Renal cortex interstitium (tissue), 15 donors: ENCODE measurements at places on chromosomes 4 and X. TPM values are rescaled to one million over a fixed set of nuclear protein-coding genes. Genes with fewer than 3 reads are reported as not detected.

- DNase-seq = no peak
Observed at GRCh38 chr4:2320746-2321145, 58.8 kb upstream of the MXD4 start.

DNA sequence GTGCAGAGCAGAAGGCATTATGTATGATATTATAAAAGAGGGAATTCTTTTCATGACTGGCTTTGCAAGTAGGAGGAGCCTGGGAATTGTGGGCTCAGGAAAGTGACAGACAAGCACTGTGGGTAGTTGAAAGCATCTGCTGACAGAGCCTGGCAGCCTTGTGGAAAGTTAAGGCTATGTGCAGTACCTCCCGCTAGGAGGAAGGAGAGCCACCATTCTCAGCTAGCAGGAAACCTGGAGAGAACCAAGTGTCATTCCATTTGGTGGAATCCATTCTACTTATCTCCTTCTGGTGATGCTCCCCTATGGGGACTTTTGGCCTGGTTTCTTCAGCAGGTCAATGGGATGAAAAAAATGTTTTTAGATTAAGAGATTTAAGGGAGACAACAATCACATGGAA is 81.8 kb downstream of the ASB9 start:
- DNase-seq = no peak

GRCh38 chr4:116064331-116064730 is 950.9 kb upstream of the NDST4 start:
- DNase-seq = no peak

The MAGEA9B gene
- polyA plus RNA-seq = not detected

DNA sequence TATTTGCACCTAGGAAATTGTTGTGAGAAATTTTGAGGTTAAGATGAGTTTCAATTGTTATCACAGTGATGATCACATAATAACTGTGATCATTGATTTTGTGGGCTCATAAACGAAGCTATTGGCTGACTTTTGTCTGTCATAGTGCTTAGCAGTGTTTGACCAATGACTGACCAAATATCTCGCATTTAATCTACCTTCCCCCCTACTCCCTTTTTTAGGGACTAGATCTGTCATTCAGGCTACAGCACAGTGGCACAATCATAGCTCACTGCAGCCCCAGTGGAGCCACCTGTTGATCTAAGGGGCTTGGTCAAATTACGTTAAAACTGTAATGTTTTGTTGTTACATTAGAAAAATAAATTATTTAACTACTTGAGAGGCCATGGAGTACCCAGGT is 1.5 kb downstream of the FUNDC2 start:
- DNase-seq = no peak

- DNase-seq = no peak
Observed at GRCh38 chr4:79425586-79425985, 17.6 kb upstream of the GK2 start.

- DNase-seq = no peak
Observed at GRCh38 chr4:179607003-179607402, 2164.8 kb upstream of the AGA start.

DNA sequence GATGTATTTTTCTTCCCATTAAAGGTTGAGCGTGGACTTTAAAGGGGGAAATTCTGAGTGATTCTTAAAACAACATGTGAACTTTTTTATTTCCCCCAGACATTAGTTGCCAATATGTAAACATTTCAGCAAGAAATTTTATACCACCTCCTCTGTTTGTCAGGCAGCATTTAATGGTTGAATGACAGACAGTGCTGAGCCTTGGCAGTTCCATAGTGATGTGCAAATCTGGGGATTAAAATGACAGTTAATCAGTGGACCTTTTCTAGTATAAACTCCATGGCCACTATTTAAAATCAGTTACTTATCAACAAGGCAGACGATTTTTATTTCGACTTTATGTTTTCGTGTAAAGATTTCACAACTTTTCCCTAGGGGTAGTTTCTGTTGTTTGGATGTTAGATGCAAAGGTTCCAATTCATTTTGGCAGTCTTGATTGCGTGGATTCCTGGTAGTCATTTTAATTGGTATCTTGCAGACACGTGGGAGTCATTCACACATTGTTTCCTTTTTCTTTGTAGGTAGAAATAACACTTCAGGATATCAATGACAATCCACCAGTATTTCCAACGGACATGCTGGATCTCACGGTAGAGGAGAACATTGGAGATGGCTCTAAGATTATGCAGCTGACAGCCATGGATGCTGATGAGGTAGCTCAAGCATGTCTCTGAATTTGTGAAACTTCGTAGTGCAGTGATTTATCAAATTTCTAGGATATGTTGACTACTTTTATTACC is 83.7 kb downstream of the FAT4 start:
- DNase-seq = no peak

- peak; percentile 86 for DNase-seq
Observed at GRCh38 chr4:38752941-38753806, 29.6 kb downstream of the TLR10 start.

- no peak for DNase-seq
Observed at GRCh38 chr4:135120195-135120594, 918.6 kb upstream of the PABPC4L start.

The BGN gene
- polyA plus RNA-seq = 162 TPM

DNA sequence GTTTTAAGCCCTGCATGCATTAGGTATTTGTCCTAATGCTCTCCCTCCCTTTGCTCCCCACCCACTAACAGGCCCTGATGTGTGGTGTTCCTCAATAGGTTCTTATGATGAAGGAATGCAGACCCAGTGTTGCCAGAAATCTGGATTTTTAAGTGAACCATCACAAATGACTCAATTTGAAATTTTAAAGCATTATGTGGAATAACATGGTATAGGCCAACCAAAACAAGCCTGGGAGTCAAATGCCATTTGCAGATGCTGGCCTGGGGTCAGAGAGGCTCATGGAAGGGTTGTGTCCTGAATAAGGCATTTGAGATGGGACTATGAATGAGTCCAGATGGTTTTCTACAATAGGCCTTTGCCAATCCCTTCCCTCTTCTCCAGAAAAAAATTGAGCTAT is 179.6 kb downstream of the SHROOM3 start:
- DNase-seq = no peak

GRCh38 chrX:45811326-45811725 is 610.6 kb upstream of the DIPK2B start:
- no peak for DNase-seq

DNA sequence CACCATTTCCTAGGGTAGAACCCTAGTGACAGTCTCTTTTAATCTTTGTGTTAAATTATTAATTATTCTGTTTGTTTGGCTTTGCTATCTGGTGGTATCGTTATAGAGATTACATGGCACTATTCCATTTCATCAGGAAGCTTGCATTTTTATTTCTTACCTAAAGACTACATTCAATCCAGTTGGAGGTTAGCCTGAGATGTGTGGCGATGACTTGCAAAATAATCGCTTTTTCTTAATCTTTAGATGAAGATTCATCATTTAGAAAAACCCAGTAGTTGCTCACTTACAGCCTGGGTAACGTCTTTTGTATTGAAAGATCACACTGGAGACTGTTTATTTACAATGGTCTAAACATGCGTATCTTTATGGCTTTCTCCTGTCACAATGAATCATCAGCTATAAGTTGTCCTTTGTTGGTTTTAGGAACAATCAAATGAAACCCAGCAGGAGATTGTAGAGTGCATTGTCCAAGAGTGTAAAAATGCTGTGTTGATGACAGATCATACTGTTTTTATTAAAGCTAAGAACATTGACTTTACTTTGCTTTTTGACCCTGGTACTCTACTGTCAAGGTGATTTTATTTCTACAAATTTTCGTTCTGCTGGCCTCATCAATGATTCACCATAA is 281.7 kb upstream of the PITX2 start:
- DNase-seq = no peak

DNA sequence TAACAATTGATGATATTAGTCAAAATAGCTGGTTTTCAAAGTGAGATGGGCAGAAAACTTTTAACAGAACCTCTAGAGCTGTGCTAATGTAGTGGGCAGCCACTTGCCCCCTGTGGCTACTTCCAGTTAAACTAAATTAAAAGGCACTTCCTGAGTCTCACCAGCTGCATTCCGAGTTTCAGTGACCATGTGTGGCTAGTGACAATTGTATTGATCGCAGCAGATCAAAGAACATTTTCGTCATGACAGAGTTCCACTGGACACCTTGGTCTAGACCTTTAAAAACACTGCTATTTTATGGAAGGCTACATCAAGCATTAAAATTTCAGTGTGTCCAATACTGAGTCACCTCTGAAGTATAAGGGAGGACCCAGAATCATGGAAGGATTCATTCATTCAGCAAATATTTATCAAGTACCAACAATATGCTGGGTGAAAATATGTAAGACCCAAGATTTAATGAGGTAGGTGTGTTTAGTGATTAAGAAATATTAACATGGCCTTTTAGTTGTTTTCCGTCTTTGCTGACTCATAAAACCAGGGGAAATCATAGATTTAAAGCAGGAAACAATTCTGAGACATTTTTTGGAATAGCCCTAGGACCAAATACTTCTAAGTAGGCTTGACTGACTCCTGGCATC is 5.1 kb upstream of the FAT1 start:
- no peak for DNase-seq

The TASL gene
- polyA plus RNA-seq = 0.59 TPM

DNA sequence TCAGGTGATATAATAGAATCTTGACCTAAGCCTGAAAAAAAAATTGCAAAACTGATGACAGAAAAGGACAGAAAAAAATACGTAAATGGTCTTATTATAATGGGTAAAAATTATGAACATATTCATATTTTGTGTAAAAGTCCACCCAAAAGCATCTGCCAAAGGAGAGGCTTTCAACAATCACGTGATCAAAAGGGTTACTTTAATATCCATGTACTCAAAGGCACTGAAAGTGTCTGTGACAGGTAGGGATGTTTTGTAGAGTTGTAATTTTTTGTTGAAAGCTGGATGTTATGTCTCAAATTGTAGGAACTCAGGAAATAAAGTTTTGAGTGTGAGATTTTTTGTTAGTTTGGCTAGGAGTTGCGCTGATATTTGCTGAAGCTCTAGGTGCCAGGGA is 144.8 kb upstream of the GALNTL6 start:
- DNase-seq = no peak

The SULT1B1 gene
- polyA plus RNA-seq = 0.68 TPM

DNA sequence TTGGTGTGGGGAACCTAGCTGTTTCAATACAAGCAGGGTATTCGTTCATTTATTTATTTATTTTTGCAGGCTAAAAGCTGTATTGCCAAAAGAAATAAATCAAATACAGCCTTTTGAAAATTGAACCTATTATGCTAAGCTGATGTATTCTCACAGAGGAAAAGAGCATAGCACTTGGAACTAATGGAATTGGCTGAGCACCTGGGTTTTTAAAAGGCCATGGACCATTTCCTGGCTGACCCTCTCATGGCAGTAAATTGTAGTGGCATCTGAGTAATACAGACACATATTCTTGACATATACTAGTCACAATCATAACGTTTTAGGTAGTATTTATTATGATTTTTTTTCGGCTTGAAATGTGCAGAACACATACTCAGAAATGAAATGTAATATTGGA is 71.8 kb upstream of the ALG13 start:
- no peak for DNase-seq

GRCh38 chr4:151691639-151692442 is 69.0 kb downstream of the GATB start:
- DNase-seq = no peak

DNA sequence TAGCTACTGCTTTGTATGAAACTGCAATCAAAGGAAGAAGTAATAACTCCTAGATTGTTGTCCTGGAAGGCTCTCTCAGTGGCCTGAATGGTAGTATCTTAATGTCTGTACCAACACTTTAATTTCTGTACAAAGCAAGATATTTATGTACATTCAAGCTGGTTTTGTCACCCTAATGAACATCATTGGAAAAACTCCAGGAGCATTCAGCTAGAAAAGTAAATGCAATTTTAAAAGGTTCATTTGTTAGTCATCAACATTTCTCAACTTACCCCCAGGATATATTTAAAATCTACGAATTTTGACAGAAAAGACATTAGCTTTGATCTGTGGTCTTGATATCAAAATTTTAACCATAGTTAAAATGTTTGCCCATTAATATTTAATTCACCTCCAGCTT is 80.0 kb upstream of the FGF13 start:
- DNase-seq = no peak

DNA sequence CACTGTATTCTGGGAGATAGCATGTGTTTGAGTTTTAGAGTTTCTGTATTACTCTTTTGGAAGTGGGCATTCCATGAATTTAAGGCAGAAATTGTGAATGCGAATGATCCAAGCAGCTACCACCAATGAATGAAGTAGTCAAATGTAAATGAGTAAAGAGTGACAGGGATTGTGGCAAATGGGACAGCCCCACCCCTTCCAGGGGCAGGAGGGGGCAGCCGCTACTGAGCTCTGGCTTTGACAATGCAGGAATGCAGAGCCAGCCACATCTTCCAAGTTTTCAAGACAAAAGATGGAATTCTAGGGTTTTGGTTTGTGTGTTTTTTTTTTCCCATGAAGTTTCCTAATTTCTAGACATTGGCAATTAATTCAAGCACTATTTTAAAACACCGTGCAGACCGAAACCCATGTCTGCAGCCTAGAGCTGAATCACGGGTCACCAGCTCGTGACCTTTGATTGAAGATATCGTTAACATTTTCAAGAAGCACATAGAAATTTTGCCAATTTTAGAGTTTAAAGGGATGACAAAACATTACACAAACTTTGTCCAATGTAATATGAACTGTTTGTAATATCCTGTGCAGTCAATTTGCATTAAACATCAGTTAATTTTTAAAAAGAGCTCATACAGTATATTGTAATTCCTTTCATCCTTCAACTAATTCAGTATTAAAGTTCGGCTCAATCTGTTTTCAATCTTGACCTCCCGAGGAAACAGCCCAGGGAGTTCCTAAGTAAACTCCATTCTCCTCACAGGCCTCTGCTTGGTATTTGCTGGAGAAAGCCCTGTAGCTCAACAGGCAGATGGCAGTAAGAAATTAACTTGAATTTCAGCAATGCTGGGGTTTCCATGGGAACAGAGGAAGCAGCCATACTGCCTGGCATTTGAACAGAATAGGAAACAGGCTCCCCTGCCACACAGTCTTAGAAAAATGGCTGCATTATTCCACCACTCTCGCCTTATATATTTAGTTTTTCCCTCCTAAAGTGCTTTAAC is 83.4 kb downstream of the UCHL1 start:
- DNase-seq = no peak

DNA sequence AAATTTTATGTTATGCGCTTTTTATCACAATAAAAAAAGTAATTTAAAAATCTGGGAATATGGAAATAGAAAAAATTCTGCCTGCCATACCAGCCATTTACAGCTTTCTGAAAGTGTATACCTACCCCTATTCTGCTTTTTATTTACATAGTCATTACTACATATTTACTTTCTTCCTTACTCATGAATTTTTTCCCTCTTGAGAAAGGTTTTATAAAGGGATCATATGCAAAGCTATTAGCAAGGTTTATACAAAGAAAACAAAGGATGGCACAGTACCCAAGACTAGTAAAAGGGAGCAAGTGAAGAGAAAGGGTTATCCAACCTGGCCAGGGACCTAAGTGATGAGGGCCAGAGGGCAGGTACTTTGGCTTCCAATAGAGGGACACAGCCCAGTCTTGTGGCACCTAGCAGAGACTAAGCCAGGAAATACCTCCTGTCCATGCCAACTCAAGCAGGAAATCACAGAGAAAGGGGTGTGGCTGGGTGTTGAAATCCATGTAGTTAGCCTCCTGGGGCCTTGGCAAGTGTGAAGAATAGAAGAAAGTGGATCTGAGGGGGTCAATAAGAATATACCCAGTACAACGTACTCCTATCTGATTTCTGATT is 207.3 kb upstream of the VEGFC start:
- DNase-seq = no peak

The ARHGAP36 gene
- polyA plus RNA-seq = 0.27 TPM
